Mucosa of descending colon (tissue), 3 donors: ENCODE measurements at places on chromosomes 13 and 19. TPM values are rescaled to one million over a fixed set of nuclear protein-coding genes. Genes with fewer than 3 reads are reported as not detected.

PCDH9 gene
- total RNA-seq = 5.0 TPM

GJA3 gene
- total RNA-seq = not detected

HNRNPA1L2 gene
- total RNA-seq = 5.2 TPM

CRB3 gene
- 49.9 TPM for total RNA-seq

TPTE2 gene
- total RNA-seq = not detected

FFAR2 gene
- total RNA-seq = 0.32 TPM

PNMA8A gene
- 3.2 TPM for total RNA-seq

IGFLR1 gene
- 14.6 TPM for total RNA-seq

SIPA1L3 gene
- 173 TPM for total RNA-seq

LAMP1 gene
- total RNA-seq = 205 TPM

PIAS4 gene
- 29.5 TPM for total RNA-seq

ETFB gene
- 113 TPM for total RNA-seq

TSHZ3 gene
- 32.1 TPM for total RNA-seq
